Esophagus muscularis mucosa (tissue), 4 donors: ENCODE measurements at places on chromosomes 16 and 17. TPM values are rescaled to one million over a fixed set of nuclear protein-coding genes. Genes with fewer than 3 reads are reported as not detected.
A peak's percentile ranks its signal among the peaks of the same experiment; 100 is the strongest.

KCNG4 gene
- total RNA-seq, result not detected

PYDC1 gene
- total RNA-seq, result not detected

MT1M gene
- 74.9 TPM for total RNA-seq

GDE1 gene
- 90.9 TPM for total RNA-seq

DNASE1L2 gene
- 0.50 TPM for total RNA-seq

NXPH3 gene
- total RNA-seq, result 12.6 TPM

CES4A gene
- 2.8 TPM for total RNA-seq

DNA sequence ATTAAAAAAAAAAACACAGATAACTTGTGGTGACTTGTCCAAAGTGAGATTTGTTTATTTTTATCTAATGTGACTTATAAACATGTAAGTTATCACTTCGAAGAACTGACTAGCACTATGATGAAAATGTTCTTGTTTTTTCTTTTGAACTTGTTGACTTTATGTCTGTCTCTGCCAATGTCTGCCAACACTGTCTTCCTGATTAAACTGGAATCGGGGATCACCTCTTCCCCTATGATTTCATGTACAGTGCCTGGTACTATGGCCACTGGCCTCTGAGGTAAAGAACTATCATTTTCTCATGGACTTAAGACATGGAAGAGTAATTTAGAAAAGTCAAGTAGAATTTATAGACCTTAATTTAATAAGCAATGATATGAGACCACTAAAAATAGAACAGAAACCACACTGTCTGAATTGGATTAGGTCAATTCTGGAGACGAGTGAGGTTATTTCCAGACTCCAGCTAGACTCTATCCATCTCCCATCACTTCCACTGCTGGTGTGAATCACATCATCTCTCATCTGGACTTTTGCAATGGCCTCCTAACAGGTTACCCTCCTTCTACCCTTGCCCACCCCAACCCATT, 8.9 kb downstream of the C17orf78 start:
- no peaks in the 10 kb centered on the region for H3K27me3 ChIP-seq
- H3K36me3 ChIP-seq, result peaks cover 3% of the 10 kb centered on the region
- no peak overlapping the region for H3K4me3 ChIP-seq
- no peak for DNase-seq

- H3K4me1 ChIP-seq, result peaks cover 4% of the 10 kb centered on the region
- no peak for DNase-seq
- peaks cover 7% of the 10 kb centered on the region for H3K36me3 ChIP-seq
- peak overlapping the region; percentile 43 for H3K4me3 ChIP-seq
- H3K27ac ChIP-seq, result peak overlapping the region; percentile 14
Measured at GRCh38 chr17:82845163-82845807, 5.5 kb upstream of the ZNF750 start.

GRCh38 chr17:36616061-36617029, 15.0 kb downstream of the MRM1 start:
- no peaks in the 10 kb centered on the region for H3K27me3 ChIP-seq
- H3K27ac ChIP-seq, result no peak overlapping the region
- no peaks in the 10 kb centered on the region for H3K36me3 ChIP-seq
- no peaks in the 10 kb centered on the region for H3K4me1 ChIP-seq

DNA sequence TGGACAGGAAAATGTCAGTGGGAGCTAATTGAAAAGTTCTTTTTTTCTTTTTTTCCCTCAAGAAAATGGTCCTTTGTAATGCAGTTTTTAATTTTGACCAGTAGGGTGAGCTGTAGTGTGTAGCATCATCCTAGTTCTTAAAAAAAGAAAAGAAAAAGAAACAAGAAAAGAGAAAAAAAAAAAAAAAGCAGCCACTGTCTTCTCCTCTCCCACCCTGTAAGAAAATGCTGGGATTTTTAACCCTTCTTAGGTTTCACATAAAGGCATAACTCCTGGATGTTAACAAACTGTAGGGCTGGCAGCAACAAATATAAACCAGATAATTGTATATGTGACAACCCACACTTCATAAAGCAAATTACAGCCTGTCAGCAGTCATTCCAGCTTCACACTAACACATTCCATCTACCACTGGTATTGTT, 78.1 kb downstream of the SKAP1 start:
- no peaks in the 10 kb centered on the region for H3K27me3 ChIP-seq
- H3K27ac ChIP-seq, result no peak overlapping the region
- no peaks in the 10 kb centered on the region for H3K4me1 ChIP-seq
- no peaks in the 10 kb centered on the region for H3K36me3 ChIP-seq
- H3K4me3 ChIP-seq, result no peak overlapping the region

- peaks cover 22% of the 10 kb centered on the region for H3K36me3 ChIP-seq
- peak overlapping the region; percentile 58 for H3K4me3 ChIP-seq
- peak overlapping the region; percentile 99 for H3K27ac ChIP-seq
Measured at GRCh38 chr17:45143094-45143670, 5.1 kb upstream of the HEXIM1 start.

GRCh38 chr17:47643116-47643515, 6.6 kb upstream of the KPNB1 start:
- H3K27ac ChIP-seq, result no peak overlapping the region
- peaks cover 5% of the 10 kb centered on the region for H3K36me3 ChIP-seq
- no peak overlapping the region for H3K4me3 ChIP-seq
- H3K4me1 ChIP-seq, result peaks cover under 1% of the 10 kb centered on the region

DNA sequence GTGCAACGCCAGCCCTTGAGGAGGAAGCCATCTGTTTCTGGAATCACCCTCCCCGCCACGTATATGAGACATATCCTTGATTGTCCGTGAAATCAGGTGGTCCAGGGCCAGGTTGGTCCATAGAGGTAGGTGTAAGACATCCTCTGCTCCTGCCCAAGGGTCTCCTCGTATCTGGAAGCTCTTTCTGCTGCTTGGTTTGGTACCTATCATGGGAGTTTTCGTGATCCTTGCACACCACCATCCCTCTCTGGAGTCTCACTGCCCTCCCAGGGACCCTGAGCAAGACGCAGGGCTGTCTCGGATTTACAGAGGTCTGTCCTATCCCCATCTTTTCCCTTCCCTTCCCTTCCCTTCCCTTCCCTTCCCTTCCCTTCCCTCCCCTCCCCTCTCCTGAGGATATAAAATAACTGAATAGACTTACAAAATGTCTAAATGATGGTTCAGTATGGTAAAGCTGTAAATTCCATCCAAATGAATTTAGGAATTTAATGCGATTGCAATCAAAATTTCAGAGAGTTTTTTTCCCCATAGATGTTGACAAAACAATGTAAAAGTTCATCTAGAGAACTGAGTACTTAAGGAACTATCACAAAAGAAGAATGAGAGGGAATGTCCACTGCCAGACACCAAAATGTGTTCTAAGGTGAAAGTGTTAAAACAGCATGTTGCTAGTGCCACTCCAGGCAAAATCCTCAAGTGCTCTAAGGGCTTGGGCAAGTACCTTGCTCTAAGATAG, 2.0 kb upstream of the CCDC42 start:
- no peaks in the 10 kb centered on the region for H3K36me3 ChIP-seq
- no peak for DNase-seq
- no peak overlapping the region for H3K27ac ChIP-seq
- peaks cover 17% of the 10 kb centered on the region for H3K4me1 ChIP-seq

GRCh38 chr17:49521088-49521450, 26.0 kb downstream of the NGFR start:
- H3K4me1 ChIP-seq, result peaks cover 4% of the 10 kb centered on the region
- no peaks in the 10 kb centered on the region for H3K27me3 ChIP-seq
- no peak for DNase-seq
- H3K27ac ChIP-seq, result no peak overlapping the region

DNA sequence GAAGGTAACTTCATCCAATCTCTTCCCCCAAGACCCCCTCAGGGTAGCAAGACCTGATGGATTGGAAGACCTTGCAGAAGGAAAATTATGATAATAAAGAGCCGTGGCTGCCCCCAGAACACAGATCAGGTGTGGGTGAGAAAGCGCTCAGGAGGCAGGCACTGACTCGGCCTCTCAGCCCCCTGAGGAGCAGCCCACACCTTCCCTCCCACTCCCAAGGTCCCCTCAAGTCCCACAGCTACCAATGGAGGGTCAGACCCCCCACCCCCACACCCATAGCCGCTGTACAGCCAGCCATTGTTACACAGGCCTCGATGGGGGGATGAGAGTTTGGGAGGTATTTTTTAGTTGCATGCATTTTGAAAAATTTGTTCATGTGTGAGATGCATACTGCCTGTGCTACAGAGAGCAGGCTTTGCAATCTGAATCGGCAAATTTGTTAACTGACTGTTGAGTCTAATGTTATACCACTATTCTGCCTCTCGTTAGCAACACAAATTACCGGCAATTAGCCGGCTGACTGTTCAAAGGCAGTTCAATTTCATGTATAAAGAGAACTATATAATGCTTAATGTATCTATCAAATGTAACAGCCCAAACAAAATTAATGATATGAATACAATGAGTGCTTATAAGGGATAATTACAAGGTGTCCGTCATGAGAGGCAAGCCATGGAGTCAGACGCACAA, 211.7 kb downstream of the C16orf78 start:
- no peaks in the 10 kb centered on the region for H3K27me3 ChIP-seq
- no peaks in the 10 kb centered on the region for H3K36me3 ChIP-seq
- no peak overlapping the region for H3K4me3 ChIP-seq
- H3K4me1 ChIP-seq, result peaks cover 17% of the 10 kb centered on the region
- no peak for DNase-seq

DNA sequence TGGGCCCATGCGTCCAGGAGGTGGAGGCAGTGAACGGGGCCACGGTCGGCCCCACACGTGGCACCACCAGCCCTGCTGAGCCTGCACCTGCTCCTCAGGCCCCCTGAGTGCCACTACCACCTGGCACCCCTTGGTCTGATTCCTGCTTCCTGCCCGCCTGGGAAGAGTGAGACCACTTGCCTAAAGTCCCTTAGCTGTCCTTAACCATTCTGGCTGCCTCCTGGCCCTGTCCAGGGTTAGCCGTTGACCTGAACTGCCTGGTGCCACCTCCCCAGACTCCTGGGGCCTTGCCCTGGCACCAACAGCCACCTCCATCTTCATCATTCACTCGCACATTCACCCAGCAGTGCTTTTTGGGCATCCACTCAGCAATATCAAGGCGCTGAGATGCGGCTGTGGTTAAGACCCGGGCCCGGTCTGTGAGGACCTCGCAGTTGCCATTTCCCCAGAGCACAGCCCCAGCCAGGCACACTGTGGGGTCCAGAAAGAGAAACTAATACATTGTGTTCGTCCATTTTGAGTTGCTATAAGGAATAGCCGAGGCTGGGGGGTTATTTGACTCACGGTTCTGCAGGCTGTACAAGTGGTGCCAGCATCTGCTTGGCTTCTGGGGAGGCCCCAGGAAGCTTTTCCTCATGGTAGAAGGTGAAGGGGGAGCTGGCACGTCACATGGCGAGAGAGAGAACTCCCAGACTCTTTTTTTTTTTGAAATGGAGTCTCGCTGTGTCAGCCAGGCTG, 318.4 kb downstream of the SEC14L1 start:
- no peaks in the 10 kb centered on the region for H3K36me3 ChIP-seq
- H3K27me3 ChIP-seq, result no peaks in the 10 kb centered on the region
- no peak overlapping the region for H3K4me3 ChIP-seq

GRCh38 chr17:71759422-71760060, 361.3 kb upstream of the SOX9 start:
- H3K4me3 ChIP-seq, result no peak overlapping the region
- no peaks in the 10 kb centered on the region for H3K4me1 ChIP-seq
- H3K36me3 ChIP-seq, result no peaks in the 10 kb centered on the region

GRCh38 chr17:57340160-57340981, 84.0 kb downstream of the MSI2 start:
- DNase-seq, result no peak
- no peaks in the 10 kb centered on the region for H3K27me3 ChIP-seq
- no peak overlapping the region for H3K4me3 ChIP-seq

GRCh38 chr17:78764871-78765270, 17.2 kb downstream of the CYTH1 start:
- H3K4me3 ChIP-seq, result no peak overlapping the region
- peaks cover 35% of the 10 kb centered on the region for H3K4me1 ChIP-seq
- no peak overlapping the region for H3K27ac ChIP-seq
- no peaks in the 10 kb centered on the region for H3K27me3 ChIP-seq
